NCI-H460 (cell line): ENCODE measurements at places on chromosomes 5 and 9. TPM values are rescaled to one million over a fixed set of nuclear protein-coding genes. Genes with fewer than 3 reads are reported as not detected.

- DNase-seq = no peak
These were observed 7.2 kb downstream of the NTMT1 start for GRCh38 chr9:129633207-129633606.

DNA sequence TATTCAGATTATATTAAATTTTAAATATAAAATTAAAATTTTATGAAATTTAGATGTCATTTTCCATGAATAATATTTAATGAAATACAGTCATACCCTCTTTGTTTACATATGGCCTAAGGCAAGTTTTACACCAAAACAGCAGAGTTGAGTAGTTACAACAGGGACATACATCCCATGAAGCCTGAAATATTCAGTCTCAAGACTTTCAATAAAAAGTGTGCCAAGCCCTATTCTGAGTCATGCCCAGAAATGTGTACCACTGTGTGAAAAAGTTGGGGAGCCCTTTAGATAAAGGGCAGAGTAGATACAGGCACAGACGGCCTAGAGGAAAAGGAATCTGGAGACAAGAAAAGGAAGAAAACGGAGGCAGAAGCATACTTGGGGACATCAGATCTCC is 261.3 kb downstream of the SGCD start:
- DNase-seq = no peak

Gene PCA3
- total RNA-seq = not detected in 2 replicates

DNA sequence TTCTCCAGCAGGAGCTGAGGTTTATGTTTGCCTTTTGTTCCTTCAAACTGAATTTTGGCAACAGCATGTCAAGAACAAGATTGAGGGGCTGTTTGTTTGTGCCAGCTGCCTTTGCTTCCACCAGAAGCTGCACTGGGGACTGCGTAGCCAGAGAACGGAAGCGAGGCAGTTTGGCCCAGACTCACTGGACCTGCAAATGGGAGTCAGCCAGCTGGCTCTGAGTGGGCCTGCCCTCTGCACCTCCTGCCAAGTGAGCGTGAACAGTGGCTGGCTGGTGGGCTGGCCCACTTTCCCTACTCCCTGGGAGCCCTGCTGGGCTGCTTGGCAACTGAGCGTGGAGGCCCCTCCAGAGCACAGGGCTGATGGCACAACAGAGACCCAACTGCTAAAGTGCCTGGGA is 111.6 kb downstream of the GALNT10 start:
- DNase-seq = no peak

Gene COX7C
- 684 and 807 TPM in 2 replicates for total RNA-seq

DNA sequence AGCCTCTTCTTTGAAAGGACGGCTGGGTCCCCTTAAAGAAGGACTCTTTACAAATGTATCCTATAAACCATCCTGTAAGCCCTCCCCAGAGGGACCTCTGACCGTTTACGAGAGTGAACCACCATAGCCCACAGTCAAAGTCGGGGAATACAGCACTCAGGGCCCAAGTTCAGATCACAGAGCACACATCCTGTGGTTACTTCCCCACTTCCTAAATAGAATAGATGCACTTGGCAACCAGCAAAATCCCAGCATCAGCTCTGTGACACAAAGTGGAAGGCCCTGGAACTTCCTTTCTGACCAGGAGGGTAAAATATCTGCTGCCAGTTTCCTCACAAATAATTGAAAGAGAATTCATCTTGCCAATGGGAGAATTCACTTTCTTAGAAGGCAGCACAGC is 6.9 kb upstream of the IGFBPL1 start:
- no peak for DNase-seq

Gene ANKRD34B
- total RNA-seq = not detected in 2 replicates

DNA sequence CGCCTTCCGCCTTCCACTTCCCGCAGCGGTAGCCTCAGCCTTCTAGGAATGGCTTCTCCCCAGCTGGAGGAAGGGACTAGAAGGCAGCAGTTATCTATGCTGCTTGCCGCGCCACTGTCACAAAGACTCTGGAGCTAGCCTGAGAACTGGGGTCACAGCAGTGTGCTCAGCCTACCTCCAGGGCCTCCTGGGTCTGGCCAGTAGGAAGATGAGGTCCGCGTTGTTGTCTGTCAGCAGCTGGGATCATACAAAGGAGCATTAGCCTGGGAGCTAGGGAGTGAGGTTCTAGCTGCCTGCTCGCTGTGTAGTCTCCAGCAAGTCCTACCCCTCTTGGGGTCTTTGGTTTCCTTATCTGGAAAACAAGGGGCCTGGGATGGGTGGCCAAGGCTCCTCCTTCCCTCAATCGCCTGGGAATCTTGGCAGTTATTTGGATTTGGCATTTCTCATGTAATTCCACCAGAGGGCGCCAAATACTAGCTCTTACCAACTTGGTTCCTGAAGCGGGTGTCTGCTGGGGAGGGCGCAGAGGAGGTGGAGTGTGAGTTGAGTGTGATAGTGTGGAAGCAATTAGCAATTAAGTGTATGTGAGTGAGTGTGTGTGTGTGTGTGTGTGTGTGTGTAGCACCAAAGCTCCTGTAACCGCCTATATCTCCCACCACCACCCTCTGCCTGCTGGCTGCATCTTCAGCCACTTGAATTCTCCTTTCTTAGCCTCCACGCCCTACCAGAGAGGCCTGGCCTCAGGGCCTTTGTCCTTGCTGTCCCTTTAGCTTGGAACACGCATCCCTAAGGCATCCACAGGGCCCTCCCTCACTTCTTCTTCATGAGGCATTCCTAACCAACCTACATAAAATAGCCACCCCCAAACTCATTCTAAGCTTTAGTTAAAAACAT is 97.1 kb downstream of the ENTREP1 start:
- DNase-seq = peak; percentile 72

DNA sequence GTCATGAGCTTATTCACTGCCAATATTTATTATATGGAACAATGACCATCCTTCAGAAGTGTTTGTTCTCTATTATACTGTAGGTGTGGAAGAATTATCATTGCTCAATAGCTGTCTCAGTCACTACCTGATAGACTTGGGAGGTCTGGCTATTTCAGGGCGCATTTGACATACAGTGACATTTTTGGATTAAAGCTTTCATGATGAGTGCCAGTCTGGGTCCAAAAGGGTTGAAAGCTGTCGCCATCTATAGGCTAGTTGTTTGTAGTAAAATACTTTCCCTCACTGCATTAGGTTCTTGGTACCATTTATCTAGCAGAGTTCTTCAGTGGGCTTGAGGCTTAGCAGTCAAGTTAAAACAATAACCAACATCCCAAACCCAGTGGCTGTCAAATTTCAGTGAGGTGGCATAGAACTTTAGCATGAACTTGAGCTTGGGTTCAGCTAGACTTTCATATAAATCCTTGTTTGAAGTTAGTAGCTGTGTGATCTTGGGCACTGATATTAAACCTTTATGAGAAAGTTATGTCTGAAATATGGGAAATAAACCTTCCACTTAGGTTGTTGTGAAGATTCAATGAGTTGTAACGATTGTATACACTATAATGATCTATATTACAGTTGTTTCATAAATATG is 110.5 kb upstream of the CDKN2B start:
- no peak for DNase-seq

DNA sequence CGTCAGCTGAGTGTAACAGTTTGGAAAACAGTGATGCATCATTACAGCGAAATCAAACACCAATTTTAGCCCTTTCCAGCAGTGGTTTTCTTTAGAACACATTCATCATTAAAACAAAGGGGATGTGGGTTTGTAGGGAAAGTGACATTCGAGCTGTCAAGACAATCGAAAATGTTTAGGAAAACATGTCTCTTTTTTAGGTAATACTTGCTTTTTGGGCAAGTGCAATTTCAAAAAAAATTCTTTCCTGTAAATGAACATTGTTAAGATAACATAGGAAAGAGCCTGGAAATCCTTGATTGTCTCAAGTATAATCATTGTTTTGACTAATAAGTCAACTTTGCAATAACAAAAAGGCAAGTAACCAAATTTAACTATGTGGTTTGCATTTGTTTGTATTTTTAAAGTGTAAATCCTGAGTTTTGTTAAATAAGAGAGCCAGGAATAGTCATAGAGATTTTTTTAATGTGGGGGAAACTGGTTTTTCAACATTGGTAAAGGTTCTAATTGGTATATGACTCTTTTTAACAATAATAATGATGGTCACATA is 182.5 kb downstream of the TTLL11 start:
- DNase-seq = no peak

DNA sequence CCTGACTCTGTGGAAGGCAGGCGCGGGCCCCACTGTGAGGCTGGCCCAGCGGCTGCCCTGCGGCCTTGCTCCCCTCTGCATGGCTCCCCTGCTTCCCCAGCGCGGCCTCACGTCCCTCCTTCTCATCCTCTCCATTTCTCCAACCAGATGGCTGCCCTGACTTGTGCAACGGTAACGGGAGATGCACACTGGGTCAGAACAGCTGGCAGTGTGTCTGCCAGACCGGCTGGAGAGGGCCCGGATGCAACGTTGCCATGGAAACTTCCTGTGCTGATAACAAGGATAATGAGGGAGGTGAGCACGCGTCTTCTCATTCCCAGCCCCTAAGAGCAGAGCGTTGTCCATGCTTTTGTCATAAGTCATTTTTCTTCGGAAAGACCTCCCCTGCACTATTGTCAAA is 129.0 kb upstream of the WWC1 start:
- DNase-seq = no peak
